ENCODE measurements at places on chromosomes 12 and 14.

DNA sequence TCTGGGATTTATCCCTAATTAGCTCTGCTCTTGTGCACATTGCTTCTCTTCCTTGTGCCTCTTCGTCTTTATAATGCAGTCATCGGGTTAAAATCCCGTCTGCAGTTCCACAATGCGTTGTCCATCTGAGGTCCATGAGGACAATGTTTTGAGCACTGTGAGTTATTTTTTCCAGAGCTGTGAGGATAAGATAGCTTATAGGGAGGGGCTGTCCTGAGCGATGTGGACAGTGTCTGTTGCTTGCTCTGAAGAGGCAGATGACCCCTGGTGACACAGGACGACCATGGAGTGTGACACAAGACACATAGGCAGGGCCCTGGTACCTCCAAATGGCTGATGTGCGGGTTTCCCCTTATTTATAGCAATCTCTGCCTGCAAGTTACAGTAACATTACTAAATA, 132.5 kb downstream of the SMOC1 start:
- no peak for DNase-seq

DNA sequence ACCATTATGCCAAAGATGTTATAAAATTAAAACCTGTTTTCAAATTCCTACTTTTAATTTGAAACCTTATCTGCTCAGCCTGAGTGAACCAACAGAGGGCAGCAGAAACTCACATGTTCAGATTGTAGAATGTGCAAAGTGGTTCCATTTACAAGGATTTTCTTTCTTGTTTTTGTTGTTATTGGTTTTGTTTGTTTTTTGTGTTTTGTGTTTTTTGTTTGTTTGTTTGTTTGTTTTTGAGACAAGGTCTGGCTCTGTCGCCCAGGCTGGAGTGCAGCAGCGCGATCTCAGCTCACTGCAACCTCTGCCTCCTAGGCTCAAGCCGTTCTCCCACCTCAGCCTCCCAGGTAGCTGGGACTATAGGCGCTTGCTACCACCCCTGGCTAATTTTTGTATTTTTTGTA, 22.8 kb upstream of the GARIN2 start:
- peak; percentile 44 for DNase-seq

GRCh38 chr12:101186291-101186690, 23.7 kb downstream of the SLC5A8 start:
- DNase-seq: no peak

DNA sequence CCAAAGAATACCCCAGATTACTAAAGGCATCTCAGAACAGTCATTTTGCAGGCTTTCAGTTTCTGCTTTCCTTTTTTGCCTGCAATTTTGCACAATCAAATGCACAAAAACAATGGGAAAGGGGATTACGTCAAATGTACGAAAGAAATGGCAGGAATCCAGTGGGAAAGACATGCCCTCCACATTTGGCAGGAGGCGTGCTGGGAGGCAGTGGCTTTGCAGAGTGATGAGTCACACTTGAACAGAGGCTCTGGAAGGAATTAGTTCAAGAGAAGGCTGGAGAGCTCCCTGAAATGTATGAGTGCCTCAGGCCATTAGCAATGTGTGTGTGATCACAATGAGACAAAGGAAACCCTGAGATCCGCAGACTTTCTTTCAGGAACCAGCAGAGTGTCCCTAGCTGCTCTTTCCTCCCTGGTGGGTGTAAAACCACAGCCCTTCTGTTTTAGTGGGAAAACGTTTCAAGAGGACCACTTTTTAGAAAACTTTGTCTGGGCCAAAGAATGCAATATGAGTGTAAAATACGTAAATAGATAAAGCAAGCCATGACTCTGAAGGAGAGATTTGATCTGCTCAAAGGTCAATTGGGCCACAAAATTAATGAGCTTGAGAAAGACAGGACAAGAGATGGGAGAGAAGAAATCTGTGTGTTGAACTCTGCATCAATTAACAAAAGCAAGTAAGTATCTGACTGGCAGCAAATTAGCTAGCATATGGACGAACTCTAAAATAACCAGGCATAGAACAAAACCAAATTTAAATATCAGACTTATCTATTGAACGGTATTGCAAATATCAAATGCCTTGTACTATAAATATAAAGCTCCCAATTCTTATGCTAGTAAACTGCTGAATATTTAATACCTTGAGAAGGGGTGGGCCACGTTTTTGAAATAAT, 155.4 kb upstream of the PDE3A start:
- DNase-seq: peak; percentile 32

DNA sequence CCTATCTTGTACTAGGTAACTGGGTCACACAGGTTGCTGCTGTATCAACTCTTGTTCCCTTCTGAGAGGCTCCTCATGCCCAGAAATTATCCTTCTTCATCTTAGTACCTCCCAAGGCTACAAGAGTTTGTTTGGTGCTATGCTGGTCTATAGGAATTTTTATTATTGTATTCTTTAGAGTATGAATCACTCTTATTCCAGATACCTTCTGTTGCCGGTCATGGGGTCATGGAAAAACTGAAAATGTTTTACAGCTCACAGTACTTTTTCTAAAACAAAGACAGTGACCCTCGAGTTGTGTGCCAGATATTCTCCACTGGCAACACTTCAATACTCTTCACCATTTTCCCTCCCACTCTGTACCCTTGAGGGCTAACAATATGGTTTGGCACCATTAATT, 1598.0 kb upstream of the TMEM132C start:
- DNase-seq: no peak

GRCh38 chr12:122293081-122293480, 26.8 kb upstream of the VPS33A start:
- DNase-seq: no peak

- DNase-seq: no peak
Observed at GRCh38 chr12:132586929-132587328, 23.5 kb downstream of the LRCOL1 start.

DNA sequence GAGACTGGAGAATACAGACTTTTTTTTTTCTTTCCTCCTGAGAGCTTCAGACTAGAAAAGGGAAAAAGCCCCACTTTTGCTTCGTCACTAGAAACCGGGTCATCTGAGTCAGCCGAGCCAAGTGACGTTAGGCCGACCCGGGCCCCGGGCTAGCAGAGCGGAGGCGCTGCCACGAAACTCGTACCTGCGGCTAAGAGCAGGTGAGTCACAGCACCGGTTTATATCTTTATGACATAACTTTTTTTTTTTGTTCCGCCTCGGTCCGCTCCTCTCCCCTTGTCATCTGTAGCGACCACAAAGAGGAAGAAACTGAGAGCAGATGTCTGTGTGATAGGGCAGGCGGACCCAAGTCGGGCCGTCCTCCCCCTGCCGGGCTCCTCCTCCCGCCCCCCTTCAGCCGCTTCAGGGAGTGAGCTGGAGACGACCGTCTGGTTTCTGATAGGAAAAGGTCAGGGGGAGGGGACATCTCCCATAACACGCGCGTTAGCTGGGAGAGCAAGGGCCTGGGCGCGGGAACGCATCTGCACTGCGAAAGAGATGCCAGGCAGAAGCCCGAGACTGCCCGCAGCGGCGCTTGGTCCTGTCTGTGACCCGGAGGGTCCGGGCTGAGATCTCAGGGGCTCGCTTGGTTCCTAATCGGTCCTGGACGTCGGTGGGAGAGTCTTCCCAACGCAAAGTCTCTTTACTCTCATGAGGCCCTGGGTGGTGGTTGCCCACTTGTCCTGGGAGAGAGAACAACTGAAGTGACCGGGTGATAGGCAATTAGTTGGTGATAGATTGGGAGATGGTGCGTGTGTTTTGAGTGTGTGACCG, 586 bp downstream of the TTC6 start:
- peak; percentile 94 for DNase-seq

- DNase-seq: no peak
Observed at GRCh38 chr14:91349481-91350074, 68.0 kb downstream of the CCDC88C start.

DNA sequence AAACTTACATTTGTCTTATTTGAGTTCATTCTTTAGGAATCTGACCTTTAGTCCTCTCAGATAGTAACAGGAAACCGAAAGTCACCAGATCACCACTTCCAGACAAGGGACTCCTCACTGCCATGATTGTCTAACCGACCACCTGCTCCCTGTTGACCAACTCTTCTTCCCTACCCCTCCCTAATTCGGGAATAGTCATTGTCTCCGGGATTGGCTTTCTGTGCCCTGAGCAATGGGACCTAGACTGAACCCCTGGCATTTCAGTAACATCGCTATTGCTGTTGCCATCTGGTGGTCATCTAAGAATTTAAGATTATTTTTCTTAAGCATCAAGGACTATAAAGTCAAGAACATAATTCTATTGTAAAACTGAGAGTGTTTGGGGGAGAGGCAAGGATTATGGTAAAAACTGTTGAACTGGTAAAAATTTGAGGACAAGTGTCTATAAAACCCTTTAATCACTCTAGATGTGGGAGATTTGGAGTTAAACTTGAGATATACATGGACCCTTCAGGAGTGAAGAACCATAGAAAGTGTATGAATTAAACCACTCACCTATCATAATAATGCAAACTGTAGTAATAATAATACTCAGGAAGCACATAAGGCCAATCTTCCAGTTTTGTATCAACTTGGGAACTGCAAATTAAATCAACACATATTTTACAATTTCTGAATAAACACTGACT, 6.3 kb downstream of the CLEC2A start:
- no peak for DNase-seq

GRCh38 chr12:123050913-123051312, 70.4 kb downstream of the ARL6IP4 start:
- DNase-seq: no peak

DNA sequence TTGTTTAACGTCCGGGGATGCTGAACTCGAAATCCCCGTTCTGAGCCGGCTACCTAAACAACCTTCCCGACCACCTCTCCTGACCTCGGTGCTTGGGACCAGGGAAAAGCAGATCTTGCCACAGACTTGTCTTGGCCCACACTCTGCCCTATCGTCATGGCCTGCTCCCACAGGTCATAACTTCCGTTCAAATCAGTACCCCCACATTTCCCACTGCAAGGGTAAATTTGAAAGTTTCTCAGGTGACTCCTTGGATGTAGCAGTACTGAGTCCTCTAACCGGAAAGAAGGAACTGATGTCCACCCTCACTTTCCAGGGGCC, 612 bp upstream of the RBM23 start:
- DNase-seq: no peak

- no peak for DNase-seq
Observed at GRCh38 chr14:57089901-57090300, 178.8 kb downstream of the EXOC5 start.

DNA sequence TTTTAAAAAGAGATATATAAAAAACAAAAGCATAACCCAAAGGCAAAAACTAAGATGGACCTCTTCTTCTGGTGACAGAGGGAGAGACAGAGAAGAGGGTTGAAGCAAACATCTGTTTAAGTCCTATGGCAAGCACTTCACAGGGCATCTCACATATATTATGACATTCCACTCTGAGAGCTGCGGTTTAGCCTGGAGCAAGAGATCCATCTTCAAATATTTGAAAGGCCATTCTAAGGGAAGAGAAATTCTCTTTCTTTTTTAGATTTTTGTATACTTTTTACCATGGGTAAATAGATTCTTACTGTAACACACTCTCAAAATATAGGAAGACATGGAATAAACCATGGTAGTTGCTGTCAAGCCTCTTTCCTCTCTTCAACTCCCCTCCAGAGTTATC, 204.1 kb downstream of the GXYLT1 start:
- DNase-seq: no peak

- DNase-seq: peak; percentile 82
Observed at GRCh38 chr14:77301103-77301502, 19.6 kb downstream of the POMT2 start.

DNA sequence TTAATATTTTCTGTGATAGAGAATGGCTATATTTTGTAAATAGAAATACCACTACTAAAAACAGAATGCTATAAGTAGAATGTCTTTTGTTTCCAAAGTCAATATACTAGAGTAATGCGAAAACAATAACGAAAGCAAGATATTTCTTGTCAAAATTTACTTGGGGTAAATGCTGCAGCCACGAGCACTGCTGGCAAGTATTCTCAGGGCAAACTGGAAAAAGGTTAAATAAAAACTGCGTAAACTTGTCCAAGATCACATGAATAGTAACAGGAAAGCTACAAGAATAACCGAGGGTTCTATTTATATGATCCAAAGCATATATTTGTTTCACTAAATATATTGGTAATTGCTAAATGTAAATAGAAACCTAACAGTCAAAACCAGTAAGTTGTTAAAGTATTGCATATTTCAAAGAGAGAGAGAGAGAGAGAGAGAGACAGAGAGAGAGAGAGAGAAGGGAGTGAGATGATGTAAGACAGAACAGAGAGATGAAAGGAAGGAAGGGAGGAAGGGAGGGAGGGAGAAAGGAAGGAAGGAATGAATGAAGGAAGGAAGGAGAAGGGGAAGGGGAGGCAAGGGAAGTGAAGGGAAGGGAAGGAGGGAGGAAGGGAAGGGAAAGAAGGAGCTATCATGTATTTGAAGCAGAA, 231.7 kb downstream of the KCNC2 start:
- DNase-seq: no peak

- DNase-seq: no peak
Observed at GRCh38 chr12:7073946-7074345, 13.4 kb downstream of the C1S start.

GRCh38 chr12:89775063-89775985, 66.7 kb upstream of the ATP2B1 start:
- peak; percentile 77 for DNase-seq

DNA sequence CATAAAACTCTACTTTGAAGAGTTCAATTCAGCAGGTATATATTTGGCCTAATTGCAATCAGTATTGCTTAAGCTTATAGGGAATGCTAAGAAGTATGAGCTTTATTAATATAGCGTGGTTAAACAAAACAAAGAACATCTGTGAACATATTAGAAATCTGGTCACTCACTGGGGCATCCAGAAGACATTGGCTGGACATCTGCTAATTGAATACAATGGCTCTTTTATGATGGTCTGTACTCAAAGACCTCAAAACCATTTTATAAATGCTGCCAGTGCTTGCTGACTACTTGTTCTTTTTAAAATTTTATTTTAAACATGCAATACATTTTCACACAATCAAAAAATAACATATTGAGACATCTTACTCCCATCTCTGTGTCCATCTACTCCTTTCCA, 173.0 kb downstream of the STXBP6 start:
- DNase-seq: no peak

DNA sequence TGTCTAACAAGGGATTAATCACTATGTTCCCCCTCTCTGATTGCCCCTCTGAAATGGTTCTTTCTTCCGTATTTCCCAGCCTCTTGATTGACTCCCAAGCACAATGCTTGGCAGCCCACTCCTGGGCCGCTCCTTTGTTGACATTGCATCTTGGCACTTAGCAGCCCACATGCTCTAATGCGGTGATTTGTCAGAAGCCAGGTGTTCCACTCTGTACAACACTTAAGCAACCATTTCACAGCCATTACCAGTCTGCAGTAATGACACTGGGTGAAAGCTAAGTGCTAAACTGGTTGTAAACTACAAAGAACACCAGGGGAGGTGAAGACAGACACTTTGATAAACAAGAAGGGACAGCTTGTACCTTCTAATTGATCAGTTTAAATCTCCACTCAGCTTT, 353.5 kb downstream of the TMEM132D start:
- no peak for DNase-seq

GRCh38 chr12:5965950-5966383, 20.9 kb upstream of the ANO2 start:
- peak; percentile 76 for DNase-seq
